Activated CD8-positive, alpha-beta memory T cell treated with anti-CD3 and anti-CD28 coated beads for 4 hours (primary cell): ENCODE measurements at places on chromosomes 6 and 20.

DNA sequence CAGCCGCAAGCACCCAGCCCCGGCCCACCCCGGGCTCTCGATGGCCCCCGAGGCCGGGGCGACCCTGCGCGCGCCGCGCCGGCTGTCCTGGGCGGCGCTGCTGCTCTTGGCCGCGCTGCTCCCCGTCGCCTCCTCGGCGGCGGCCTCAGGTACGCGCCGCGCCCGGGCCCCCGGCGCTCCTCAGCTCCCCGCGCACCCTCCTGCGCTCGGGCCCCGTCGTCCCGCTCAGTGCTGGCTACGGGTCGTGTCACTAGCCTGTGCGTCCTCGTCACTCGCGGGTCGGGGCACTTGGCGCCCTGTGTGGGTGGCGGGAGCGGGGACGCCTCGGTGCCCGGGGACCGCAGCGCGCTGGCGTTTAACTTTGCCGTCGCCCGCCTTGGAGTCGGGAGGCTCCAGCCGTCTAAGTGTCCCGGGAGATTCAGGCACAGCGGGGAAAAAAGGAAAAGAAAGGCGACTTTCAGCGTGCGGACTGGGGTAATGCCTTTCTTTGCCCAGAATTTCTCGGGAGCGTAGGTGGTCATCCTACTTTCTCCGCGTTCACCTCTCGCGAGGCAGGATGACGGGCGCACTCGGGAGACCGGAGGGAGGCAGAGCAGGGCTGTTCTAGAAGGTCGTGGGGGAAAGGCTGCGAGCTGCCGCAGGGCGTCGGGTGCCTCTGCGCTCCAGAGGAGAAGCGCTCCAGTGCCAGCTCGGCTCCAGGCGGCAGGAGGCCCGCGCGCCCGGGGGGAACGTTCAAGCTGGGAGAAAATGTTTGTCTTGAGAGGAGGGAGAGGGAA lies 545 bp downstream of the FNDC1 start:
- no peak for DNase-seq

DNA sequence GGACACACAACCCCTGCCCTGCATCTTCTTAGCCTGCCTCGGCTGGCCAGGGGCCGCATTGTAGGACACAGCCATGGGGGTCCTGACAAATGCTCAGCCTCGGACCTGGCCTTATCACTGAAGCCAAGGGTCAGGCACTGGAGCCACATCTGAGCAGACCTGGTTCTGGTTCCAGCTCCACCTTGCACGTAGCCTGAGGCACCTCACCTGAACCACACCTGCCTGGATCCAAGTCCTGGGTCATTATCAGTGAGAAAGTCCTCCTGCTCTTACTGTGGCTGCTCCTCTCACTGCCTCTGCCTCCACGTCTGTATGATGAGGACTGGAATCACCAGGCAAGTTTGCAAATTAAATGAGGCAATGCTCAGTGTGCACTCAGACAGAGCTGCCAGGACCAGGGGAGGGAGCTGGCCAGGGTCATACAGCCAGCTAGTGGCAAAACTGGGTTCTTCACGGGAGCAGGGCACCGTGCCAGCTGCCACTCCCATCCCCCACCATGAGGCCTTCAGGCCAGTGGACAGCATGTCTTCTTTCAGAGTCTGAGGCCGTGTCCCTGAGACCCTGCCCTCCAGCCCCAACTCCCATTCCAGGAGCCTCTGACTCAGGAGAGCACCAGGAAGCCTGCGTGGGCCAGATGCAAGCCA lies 40.2 kb downstream of the MRPL14 start:
- no peak for DNase-seq

DNA sequence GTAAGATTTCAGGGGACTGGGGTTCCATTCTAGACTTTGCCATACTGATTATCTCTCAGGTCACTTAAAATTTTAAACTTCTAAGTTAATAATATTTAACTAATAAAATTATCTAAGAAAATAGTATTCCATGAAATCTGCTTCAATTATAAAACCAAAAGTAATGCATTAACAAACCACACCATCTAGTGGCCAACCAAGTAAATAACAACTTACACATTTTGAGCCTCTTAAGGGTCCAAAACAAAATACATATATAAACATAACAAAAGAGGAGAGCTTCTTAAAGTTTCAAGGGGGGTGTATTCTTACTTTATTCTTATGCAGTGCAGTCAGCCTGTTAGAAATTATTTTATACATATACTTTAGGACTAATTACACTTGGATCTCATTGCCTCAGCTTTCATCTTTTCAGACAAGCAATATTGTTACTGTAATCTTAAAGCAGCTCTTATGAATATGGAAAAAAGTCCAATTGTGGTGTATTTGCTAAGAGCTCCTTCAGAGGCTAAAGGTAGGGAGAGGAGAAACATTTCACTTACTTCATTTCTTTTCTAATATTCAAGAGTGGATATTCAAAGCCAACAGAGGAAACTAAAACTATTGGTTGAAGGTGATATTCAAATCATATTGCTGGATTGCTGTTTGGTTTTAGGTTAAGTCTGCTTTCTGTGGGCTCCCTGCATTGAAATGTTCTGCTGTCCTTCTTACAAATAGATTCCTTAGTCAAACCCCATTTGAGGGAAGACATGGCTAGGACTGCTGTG lies 199.7 kb upstream of the SIM1 start:
- DNase-seq: no peak

DNA sequence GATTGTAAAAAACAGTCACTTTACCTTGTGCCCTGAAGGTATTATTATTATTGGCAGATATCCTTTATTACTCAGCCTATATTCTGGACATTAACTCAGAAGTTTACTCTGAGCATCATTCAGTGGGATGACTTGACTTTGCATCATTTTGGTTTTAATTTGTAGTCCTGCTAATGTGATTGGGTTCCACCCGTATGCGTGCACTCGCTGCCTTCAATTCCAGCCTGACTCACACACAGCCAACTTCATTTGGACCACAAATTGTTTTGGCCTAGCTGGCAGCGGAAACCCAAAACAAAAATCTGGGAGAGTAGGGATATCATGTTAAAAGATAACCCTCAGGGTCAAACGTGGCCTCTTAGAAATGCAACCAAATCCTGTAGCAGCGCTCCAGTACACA lies 704.4 kb upstream of the SLC35B3 start:
- DNase-seq: no peak

- DNase-seq: no peak
Measured at GRCh38 chr6:159826004-159826403, 25.9 kb downstream of the PNLDC1 start.

- DNase-seq: no peak
Measured at GRCh38 chr6:35895560-35895959, 25.3 kb downstream of the SRPK1 start.
